ENCODE measurements at places on chromosomes 13 and 19.

GRCh38 chr13:67148161-67148571 lies 82.0 kb downstream of the PCDH9 start:
- no peak for DNase-seq

DNA sequence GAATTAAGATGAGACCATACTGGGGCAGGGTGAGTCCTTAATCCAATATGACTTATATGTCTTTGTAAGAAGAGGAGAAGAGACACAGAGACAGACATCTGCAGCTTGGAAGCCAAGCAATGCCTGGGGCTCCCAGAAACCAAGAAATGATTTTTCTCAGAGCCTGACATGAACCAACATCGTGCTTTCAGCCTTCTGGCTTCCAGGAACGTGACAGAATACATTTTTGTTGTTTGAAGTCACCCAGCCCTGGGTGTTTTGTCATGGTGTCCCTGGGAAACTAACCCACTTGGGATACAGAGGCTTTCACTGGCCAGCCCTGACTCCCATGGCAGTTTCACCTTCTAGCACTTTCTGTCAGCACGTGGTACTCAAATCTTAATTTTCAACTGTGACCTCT lies 95.3 kb upstream of the SLC10A2 start:
- no peak for DNase-seq

DNA sequence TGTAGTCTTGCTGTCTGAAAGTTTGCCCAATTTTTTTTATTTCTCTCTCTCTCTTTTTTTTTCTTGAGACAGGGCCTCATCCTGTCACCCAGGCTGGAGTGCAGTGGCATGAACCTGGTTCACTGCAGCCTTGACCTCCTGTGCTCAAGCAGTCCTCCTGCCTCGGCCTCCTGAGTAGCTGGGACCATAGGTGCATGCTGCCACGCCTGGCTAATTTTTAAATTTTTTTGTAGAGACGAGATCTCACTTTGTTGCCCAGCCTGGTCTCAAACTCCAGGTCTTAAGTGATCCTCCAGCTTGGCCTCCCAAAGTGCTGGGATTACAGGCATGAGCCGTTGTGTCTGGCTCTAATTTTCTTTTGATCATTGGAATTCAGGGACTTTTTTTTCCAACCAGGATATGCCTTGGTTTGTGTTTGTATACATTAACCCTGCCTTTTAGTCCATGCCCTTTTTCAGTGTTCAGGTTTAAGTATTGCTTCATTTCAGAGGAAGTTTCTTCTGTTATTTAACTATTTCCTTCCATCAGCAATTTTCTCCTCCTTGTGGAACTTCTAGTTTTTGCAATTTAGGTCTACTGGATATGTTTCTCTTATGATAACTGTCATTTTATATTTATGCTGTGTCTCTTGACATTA lies 201.4 kb downstream of the PCCA start:
- no peak for DNase-seq

DNA sequence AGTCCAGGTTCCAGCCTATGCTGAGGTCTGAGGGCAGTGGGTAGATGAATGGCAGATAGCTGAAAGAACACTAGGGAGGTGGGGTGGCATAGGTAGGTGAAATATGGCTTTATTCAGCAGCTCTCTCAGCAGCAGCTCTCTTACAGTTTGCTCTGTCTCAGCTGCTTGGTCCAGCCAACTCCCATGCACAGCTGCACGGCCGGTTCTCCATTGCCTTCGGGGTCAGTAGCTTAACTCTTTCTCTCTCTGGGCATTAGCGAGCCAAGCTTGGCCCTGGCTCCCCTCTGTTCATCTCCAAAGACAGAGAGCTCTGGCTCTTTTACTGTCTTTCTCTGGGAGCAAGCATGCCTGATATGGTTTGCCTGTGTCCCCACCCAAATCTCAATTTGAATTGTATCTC lies 151.9 kb downstream of the MYO16 start:
- DNase-seq, result no peak

DNA sequence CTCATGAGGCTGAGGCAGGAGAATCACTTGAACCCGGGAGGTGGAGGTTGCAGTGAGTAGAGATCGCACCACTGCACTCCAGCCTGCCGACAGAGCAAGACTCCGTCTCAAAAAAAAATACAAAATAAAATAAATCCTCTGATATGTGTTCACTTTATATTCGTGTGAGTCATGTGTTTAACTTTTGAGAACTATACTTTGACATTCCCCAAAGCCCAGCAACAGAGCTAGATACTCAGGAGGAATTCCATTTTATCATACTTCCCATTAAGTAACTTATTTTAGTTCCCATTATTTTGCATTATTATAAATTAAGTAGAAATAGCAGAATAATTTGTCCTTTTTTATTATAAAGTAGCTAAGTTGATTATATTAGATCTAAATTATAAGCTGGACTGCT lies 3.3 kb upstream of the CHAMP1 start:
- no peak for DNase-seq

DNA sequence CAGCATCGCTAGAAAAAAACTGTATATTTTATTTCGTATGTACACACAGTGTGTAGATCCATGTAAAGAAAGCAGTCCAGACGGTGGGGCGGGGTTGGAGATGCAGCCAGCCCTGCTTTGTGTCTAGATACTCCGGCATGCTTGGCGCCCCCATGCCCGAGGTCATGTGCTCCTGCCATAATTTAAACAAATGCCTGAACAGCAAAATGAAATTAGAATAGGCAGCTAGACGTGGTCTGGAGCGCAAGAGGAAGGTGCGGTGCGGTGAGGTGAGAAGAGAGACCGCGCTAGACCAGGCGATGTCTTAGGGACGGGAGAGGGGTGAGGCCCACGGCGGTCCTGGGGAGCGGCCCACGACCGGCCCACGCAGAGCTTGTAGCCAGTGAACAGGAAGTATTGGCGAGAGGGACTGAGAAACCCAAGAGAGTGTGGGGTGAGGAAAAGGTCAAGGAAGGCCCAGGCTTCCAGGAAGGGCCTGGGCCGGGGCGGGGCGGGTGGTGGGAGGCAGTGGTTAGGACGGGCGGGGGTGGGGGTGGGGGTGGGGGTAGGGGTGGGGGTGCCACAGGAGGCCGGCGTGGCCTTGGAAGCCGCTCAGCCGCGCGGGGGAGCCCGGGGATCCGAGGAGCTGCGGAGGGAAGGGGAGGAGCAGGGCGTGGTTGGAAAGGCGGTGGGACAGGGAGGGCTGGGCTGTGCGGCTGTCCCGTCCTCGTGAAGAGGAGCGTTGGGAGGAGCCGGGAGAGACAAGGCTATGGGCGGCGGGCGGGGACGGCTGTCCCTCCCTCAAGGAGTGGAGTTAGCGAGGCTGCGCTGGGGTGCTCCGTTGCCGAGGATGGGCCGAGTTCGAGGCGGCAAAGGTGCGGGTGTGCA lies 254.7 kb upstream of the SGCG start:
- DNase-seq, result no peak

DNA sequence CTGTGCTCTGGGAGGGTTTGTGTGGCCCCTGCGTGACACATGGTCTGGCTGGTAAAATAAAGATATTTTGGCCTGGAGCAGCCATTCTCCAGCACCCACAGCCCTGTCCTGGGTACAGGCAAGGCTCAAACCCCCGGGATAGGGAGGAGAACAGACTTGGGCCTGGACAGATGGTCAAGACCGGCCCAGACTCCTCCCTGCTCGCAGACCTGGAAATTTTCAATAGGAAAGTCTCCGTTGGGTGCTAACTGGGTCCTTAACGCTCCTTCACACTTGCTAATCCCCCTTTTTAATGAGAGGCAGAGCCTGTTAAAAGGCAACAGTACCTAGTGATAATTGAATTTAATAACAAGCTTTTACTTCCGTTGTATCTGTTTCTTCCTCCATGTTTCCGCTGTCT lies 2.5 kb downstream of the PALM start:
- no peak for DNase-seq

DNA sequence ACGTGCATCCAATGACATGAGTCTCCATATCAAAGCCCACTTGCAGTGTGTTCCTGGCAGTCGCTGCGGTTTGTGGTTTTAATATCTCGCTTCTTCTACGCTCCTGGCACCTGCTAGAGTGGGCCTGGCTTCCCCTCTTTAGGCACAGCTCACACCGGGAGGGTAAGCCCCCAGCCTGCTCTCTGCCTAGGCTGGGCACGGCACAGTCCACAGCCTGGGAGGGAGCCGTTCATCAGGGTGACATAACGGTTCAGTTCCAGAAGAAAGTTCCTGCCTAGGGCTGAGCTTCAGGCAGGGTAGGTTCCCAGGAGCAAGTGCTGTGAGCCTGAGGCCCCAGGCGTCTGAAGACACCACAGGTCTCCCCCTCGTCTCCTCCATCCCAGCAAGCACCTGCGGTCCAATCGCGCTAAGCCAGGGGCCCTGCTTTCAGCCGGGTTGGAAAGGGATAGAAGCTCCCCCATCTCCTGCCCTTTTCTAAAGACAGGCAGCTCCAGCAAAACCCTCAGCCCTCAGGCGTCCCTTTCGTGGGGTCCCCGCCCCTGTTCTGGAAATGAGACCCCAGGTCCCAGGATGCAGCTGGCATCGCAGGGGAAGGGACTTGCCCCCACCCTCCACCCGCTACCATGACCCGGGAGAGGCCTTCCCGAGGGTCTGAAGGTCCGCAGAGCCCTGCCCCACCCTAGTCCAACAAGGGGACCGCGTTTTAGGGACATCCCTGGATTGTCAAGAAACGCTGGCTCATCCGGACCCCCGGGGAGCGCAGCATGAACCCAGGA lies 121.6 kb upstream of the ZNF507 start:
- DNase-seq, result no peak

DNA sequence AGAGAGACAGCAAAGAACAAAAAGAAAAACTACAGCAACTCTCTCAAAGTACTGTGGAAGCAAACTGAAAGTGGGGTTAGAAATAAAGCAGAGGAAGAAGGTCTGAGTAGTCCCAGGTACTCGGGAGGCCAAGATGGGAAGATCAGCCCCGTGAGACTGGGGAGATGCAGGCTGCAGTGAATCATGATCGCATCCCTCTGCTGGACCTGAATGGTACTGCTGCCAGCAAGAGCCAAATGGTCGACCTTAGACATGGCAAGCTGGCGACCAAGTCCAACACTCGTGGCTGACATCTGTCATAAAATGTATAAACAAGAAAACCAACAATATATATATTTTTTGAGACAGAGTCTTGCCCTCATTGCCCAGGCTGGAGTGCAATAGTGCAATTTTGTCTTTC lies 33.7 kb upstream of the ZNF724 start:
- no peak for DNase-seq

GRCh38 chr19:6068711-6069110 lies 41.6 kb downstream of the RFX2 start:
- no peak for DNase-seq

- no peak for DNase-seq
Observed at GRCh38 chr19:18053576-18054219, 33.0 kb downstream of the IL12RB1 start.
